ENCODE measurements at places on chromosomes 16 and 17. TPM values are rescaled to one million over a fixed set of nuclear protein-coding genes. Genes with fewer than 3 reads are reported as not detected.

VTN gene
- total RNA-seq: 0.31 TPM

CBFA2T3 gene
- total RNA-seq: not detected

KAT2A gene
- total RNA-seq: 76.9 TPM

KRT39 gene
- total RNA-seq: not detected

LDHD gene
- 0.26 TPM for total RNA-seq

SMIM5 gene
- 0.05 TPM for total RNA-seq

- no peaks in the 10 kb centered on the region for H3K27me3 ChIP-seq
- H3K4me1 ChIP-seq: peaks cover 82% of the 10 kb centered on the region
- peak overlapping the region; percentile 67 for H3K4me3 ChIP-seq
Measured at GRCh38 chr17:14205380-14205779, 31.3 kb downstream of the CDRT15 start.

- H3K27me3 ChIP-seq: peaks cover 8% of the 10 kb centered on the region
- no peak for DNase-seq
- peaks cover 3% of the 10 kb centered on the region for H3K36me3 ChIP-seq
- H3K4me3 ChIP-seq: no peak overlapping the region
- peaks cover 48% of the 10 kb centered on the region for H3K4me1 ChIP-seq
Measured at GRCh38 chr17:76517638-76518038, 16.4 kb upstream of the RHBDF2 start.

GRCh38 chr17:28738680-28739384 lies 5.0 kb upstream of the TRAF4 start:
- peaks cover 14% of the 10 kb centered on the region for H3K36me3 ChIP-seq
- peak overlapping the region; percentile 73 for H3K4me3 ChIP-seq
- H3K27me3 ChIP-seq: no peaks in the 10 kb centered on the region
- DNase-seq: peak; percentile 47

GRCh38 chr17:15914400-15915170 lies 30.3 kb upstream of the ADORA2B start:
- H3K4me3 ChIP-seq: no peak overlapping the region
- DNase-seq: no peak
- H3K36me3 ChIP-seq: no peaks in the 10 kb centered on the region
- H3K27me3 ChIP-seq: peaks cover 17% of the 10 kb centered on the region
- no peaks in the 10 kb centered on the region for H3K4me1 ChIP-seq

DNA sequence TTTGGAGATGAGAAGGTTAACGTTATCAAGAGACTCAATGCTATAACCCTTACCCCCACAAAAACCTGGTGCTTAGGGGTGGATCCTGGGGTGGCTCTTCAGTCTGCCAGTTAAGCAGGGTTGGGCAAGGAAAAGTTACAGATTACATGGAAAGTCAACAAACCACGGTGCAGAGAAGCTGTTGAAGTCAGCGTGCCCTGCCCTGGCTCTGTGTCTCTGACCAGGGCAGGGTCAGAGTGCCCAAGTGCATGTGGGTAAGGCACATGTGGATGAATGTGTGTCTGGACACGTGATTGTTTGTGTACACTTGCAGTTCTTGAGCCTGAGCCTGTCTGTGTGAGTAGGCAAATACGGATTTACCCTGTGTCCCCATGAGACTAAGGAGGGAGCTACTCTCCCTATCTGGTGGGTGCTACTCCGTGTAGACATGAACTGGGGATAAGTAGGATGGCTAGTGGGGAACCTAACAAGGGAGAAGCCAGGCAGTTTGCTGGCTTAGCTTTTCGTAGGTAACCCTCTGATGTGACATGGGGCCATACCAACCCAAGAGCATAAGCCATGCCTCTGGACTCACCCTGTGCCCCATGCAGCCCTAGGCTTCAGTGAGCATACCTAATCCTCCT lies 5.5 kb downstream of the IGFBP4 start:
- H3K4me1 ChIP-seq: peaks cover 66% of the 10 kb centered on the region
- H3K36me3 ChIP-seq: peaks cover 17% of the 10 kb centered on the region
- H3K4me3 ChIP-seq: no peak overlapping the region
- no peaks in the 10 kb centered on the region for H3K27me3 ChIP-seq
- no peak for DNase-seq

DNA sequence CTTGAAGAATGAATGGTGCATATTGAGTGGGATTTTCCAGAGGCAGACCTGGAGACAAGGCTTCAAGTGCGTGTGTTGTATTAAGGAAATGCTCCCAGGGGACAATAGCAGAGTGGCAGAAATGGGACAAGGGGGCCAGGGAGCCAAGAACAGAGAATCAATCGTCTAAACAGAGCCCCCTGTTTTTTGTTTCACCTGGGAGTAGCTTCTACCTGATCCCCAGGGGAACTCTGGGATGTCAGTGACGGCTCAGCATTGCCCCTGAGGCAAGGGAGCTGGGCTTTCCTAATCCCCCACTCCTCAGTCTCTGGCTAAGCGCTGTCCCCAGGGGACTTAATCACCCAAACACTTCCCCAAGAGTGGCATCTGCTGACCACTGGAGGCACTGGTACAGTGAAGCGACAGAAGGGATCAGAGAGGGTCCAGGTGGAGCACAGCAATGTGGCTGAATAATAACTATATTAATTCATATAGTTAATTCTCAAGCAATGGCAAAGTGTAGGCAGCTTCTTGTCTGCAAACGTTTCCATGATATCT lies 35.7 kb upstream of the C16orf78 start:
- H3K36me3 ChIP-seq: no peaks in the 10 kb centered on the region
- H3K4me1 ChIP-seq: no peaks in the 10 kb centered on the region
- no peak for DNase-seq
- H3K4me3 ChIP-seq: no peak overlapping the region
- H3K27me3 ChIP-seq: peaks cover 5% of the 10 kb centered on the region

GRCh38 chr16:85167589-85168537 lies 55.6 kb upstream of the CIBAR2 start:
- H3K4me1 ChIP-seq: no peaks in the 10 kb centered on the region
- H3K36me3 ChIP-seq: no peaks in the 10 kb centered on the region
- no peak for DNase-seq
- no peak overlapping the region for H3K27ac ChIP-seq

DNA sequence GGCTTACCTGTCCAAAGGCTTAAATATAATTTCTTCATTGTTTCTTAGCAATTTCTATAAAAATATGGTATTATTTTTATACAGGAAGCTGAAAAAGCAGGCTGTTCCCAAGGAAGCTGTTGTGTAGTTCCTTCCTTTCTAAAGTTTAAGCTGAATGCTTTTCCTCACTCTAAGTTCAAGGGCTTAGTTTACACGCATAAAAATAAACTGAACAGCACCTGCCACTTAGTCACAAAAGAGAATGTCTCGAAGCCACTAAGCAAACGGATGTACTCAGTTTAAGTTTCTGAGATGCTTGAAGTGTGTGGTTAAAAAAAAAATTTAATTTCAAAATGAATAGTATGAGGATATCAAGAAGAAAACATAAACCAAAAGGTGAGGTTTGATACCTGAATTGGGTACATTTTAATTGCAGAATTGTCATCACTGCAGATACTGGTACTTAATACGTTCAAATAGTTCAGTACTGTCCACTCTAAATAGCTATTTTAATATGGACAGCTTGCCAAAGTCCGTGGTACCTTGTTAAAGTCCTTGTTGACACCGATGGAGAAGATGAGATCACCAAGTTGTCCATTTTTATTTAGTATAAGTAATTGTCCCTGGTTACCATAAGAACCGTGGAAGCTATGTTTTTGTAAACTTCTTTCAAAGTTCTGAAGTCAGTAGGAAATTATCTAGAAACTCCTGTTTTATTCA lies 38.1 kb downstream of the MRTFB start:
- H3K4me3 ChIP-seq: no peak overlapping the region
- H3K36me3 ChIP-seq: no peaks in the 10 kb centered on the region
- no peaks in the 10 kb centered on the region for H3K27me3 ChIP-seq
- no peak overlapping the region for H3K27ac ChIP-seq
- H3K4me1 ChIP-seq: no peaks in the 10 kb centered on the region
- DNase-seq: no peak

DNA sequence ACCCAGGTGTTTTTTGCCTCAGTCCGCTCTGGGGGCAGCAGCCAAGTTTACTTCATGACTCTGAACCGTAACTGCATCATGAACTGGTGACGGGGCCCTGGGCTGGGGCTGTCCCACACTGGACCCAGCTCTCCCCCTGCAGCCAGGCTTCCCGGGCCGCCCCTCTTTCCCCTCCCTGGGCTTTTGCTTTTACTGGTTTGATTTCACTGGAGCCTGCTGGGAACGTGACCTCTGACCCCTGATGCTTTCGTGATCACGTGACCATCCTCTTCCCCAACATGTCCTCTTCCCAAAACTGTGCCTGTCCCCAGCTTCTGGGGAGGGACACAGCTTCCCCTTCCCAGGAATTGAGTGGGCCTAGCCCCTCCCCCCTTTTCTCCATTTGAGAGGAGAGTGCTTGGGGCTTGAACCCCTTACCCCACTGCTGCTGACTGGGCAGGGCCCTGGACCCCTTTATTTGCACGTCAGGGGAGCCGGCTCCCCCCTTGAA lies 2.1 kb upstream of the C17orf107 start:
- no peak overlapping the region for H3K27ac ChIP-seq
- no peak for DNase-seq
- H3K36me3 ChIP-seq: peaks cover 8% of the 10 kb centered on the region
- peaks cover 8% of the 10 kb centered on the region for H3K27me3 ChIP-seq
- peaks cover 10% of the 10 kb centered on the region for H3K4me1 ChIP-seq

DNA sequence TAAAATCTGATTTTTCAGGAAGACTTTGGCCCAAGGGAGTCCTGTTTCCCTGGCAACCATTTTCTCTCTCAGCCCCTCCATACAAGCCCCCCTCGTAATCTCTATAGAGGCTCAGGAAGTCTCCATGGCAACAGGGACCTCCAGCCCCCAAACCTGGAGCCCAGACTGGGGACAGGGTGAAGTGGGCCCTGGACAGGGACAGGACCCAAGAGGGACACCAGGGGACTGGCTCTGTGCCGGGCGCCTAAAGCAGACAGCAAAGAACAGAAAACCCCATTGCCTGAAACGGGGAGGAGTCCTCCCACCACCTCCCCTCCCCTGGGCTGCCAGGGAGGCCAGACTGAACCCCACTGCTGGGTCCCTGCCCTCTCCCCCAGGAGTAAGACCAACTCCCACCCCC lies 40.6 kb downstream of the CPNE2 start:
- peaks cover 52% of the 10 kb centered on the region for H3K4me1 ChIP-seq
- H3K4me3 ChIP-seq: no peak overlapping the region
- H3K36me3 ChIP-seq: peaks cover 2% of the 10 kb centered on the region
- no peaks in the 10 kb centered on the region for H3K27me3 ChIP-seq

GRCh38 chr17:33962857-33963655 lies 292.0 kb upstream of the CCL2 start:
- no peak overlapping the region for H3K4me3 ChIP-seq
- H3K27ac ChIP-seq: no peak overlapping the region
- peaks cover 34% of the 10 kb centered on the region for H3K4me1 ChIP-seq
- peaks cover 1% of the 10 kb centered on the region for H3K27me3 ChIP-seq

DNA sequence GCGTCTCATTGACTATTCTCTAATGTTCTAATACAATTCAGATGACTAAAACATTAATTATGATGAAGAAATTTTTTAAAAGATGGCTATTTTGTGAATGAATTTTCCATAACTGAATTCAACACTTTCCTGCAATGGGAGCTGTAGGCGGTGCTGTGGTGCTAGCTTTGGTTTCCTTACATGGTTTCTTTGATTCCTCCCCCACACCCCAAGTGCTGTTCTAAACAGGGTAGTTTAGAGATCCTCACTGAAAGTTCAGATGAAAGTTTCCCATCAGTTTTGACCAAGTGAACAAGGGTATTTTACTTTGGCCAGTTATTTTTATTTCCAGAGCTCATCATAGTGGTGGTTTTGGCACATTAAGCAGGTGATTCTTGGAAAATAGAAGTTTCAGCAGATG lies 26.0 kb upstream of the MRC2 start:
- H3K36me3 ChIP-seq: peaks cover 49% of the 10 kb centered on the region
- no peak for DNase-seq
- H3K27ac ChIP-seq: no peak overlapping the region
- peaks cover 11% of the 10 kb centered on the region for H3K4me1 ChIP-seq
- no peak overlapping the region for H3K4me3 ChIP-seq

- H3K4me1 ChIP-seq: peaks cover 12% of the 10 kb centered on the region
- H3K27me3 ChIP-seq: peaks cover 15% of the 10 kb centered on the region
- peak overlapping the region; percentile 78 for H3K27ac ChIP-seq
- H3K36me3 ChIP-seq: peaks cover 3% of the 10 kb centered on the region
Measured at GRCh38 chr17:49851387-49852291, 3.8 kb upstream of the TAC4 start.

DNA sequence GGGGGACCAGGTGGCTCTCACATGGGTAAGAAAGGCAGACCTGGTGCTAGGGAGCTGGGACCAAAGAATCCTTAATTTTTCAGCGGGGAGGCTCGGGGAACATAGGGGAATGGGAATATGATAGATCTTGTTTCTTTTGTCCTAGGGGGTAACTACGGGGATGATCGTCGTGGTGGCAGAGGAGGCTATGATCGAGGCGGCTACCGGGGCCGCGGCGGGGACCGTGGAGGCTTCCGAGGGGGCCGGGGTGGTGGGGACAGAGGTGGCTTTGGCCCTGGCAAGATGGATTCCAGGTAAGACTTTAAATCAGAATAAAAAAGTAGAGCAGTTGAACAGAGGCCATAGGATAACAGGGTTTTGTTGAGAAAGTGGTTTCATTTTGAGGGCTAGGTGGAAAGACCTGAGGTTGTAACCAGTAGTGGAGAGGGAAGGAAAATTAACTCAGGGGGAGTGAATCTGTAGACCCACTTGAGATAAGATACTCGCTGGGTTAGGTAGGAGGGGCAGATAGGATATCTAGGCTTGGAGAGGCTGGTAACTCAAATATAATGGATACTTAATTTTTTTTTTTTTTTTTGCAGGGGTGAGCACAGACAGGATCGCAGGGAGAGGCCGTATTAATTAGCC lies 11.0 kb downstream of the FUS start:
- DNase-seq: no peak
- H3K4me3 ChIP-seq: no peak overlapping the region
- H3K4me1 ChIP-seq: peaks cover 69% of the 10 kb centered on the region
- peak overlapping the region; percentile 64 for H3K27ac ChIP-seq
- H3K27me3 ChIP-seq: no peaks in the 10 kb centered on the region
- peaks cover 79% of the 10 kb centered on the region for H3K36me3 ChIP-seq

DNA sequence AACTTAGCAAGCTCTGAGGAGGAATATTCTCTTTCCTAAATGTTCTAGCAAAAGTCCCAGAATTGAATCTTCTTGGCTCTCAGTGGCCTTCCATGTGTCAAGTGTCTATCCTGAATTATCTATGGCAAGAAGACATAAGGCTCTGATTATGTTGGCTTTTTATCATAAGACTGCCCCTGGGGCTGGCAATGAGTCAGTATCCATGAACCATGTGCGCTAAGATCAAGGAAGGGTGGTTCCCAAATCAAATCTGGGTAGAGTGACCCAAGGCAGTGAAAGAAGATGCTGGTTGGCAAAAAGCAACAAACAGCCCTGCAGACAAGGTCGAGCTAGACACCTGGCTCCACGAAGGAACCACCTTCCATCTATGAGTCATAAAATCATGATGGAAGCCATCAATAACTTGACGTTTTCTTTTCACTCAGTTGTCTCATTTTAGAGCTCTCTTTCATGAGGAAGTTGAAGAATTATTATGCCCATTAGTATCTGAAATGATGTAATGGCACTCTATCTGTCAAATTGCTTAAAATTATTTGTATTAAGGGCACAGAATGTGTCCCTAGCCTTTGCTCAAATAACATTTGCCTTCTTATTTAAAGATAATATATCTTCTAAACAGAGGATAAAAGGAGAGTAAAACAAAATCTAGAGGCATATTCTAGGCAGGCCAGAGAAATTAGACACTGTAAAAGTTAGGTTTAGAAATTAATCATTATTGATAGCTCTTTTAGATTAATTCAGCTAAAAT lies 657.7 kb upstream of the GOT2 start:
- DNase-seq: no peak
- H3K27me3 ChIP-seq: no peaks in the 10 kb centered on the region
- no peaks in the 10 kb centered on the region for H3K4me1 ChIP-seq
- no peak overlapping the region for H3K4me3 ChIP-seq
